Stimulated activated CD4-positive, alpha-beta T cell treated with anti-CD3 and anti-CD28 coated beads, Interleukin-2, amount 100 ng/mL, for 4 hours (primary cell): ENCODE measurements at places on chromosomes 3 and 15.

DNA sequence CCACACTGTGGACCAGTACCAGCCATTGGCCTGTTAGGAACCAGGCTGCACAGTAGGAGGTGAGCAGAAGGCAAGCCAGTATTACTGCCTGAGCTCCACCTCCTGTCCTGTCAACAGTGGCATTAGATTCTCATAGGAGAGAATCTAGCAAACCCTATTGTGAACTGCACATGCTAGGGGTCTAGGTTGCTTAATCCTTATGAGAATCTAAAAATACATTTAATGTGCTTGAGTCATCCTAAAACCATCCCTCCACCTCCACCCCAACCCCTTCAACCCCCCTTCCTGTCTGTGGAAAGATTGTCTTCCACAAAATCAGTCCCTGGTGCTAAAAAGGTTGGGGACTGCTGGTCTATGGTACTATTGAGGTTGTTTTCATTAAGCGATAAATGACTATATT lies 49.3 kb upstream of the KCNAB1 start:
- no peak for DNase-seq

DNA sequence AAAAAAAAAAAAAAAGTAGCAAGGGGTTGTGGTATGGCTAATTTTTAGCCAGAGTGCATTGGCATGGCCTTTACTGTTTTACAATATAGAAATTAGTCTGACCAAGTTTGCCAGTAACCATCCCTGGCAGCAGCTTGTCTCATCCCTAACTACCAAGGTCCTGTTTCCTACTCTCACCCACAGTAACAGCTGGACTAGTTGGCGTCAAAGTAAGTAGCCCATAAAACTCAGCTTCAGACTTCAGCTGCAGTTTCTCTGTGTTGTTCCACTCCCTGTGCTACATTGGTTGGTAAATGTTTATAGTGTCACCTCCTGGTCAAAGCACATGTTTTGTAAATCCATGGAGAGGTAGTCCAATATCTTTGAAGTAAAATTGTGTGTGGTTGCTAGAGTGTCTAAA lies 691.3 kb downstream of the ZPLD1 start:
- DNase-seq, result no peak

GRCh38 chr15:41914411-41914810 lies 20.6 kb upstream of the SPTBN5 start:
- DNase-seq, result no peak

- no peak for DNase-seq
These were observed 235.3 kb upstream of the MME start for GRCh38 chr3:154844863-154845262.

DNA sequence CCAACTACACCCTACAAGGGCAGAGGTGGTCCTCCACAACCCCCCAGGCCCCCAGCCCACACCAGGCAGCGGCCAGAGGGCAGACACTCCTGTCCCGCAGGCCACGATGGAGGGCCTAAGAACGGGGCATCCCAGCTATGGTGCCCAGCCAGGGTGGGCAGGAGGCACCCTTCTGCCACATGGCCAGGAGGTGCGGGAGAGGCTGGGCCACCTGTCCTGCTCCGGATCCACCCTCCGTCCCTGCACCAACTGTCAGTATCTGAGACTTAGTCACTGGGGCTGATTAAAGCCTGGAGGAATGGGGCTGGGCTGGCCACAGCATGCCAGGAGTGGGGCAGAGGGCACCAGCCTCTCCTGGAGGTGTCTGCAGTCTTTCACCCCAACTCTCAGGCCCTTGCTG lies 37.9 kb downstream of the TNK2 start:
- DNase-seq, result no peak

DNA sequence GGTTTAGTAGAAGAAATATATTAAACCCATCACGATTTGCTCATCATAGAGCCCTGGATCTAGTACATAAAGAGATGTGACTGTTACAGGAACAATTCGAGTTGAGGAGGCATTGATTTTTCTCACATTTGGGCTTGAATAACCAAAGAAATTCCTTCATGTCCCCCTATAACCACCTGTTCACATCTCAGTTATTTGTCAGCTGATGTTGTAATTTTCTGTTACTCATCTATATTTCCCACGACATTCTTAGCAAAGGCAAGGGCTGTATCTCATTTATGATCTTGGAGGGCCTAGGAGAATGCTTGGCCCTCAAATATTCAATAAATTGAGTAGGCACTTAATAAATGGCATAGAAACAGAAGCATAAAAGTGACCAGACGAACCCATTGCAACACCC lies 36.4 kb upstream of the GYG1 start:
- DNase-seq, result no peak

DNA sequence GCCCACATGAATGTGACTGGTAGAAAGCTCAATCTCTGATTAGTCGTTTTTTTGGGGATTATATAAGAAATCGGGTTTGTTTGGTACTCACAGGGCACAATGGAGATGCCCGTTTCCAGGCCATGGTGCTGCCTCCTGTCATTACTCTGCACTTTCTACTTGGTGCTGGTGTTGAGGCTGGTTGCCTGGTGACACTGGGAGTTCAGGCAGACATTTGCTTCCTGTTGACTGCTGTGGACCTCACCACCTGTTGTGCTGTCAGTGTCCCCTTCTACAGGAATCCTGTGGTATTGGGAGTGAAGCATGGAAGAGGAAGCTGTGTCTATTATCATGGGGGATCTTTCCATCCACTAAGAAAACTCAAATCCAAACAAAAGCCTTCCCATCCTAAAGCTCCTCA lies 227.2 kb upstream of the TBL1XR1 start:
- no peak for DNase-seq

GRCh38 chr3:138829097-138829496 lies 5.6 kb downstream of the PIK3CB start:
- DNase-seq, result no peak

DNA sequence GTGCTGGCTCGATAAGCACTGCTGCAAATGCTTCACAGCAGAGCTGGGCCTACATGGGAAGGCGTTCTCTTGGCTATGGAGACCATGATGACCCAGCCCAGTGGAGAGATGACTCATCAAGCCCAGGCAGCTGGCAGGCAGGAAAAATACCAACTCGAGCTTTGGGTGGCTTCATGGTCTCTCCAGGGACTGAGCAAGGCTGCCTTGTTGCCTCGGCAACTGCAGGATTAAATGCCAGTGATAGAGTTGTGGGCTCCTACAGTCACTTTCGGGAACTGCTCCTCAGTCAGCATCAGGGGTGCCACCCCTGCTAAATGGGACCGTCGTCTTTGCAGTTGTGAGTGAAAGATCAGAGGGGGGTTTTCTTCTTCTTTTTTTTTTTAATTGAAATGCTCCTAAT lies 54.6 kb upstream of the MYZAP start:
- no peak for DNase-seq

DNA sequence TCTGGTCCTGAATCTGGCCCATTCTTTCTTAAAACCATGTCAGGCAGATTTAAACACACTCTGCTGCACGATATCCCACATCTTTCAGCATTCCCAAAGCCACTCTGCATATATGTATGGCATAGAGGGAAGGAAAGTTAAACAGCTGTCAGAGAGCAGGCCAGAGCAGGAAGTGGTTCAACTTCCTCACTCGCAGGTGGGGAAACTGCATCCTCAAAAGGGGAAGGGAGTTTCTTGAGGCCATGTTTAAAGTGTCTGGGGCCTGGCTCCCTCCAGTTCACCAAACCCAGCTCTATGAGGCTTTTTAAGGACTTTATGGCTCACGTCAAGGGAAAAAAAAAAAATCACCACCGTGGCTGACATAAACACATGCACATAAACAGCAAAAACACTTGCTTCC lies 123.1 kb downstream of the OPA1 start:
- DNase-seq, result no peak

DNA sequence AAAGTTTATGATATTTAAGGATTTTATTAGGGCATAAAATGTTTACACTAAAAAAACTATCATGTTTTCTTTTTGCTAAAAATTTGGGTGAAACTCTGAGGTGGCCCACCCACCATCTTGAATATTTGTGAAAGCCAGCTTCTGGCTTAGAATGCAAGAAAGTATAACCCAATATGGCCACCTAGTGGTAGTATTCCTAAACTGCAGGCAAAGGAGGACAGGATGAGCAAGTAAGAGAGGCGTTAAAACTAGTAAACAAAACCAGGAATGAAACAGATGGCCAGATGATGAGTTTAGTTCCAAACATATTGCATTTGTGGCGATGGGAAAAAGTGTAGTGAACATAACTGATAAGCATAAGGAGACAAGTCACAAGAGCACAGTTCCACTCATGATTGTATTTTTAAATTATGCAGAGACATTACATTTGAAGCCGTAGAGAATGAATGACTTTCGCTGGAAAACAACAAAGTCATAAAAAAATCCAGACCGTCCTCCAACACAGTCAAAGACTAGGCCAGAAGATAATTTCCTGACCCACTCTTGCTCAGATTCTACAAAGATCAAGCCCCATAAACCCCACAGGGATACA lies 103.3 kb upstream of the PRTG start:
- peak; percentile 26 for DNase-seq

DNA sequence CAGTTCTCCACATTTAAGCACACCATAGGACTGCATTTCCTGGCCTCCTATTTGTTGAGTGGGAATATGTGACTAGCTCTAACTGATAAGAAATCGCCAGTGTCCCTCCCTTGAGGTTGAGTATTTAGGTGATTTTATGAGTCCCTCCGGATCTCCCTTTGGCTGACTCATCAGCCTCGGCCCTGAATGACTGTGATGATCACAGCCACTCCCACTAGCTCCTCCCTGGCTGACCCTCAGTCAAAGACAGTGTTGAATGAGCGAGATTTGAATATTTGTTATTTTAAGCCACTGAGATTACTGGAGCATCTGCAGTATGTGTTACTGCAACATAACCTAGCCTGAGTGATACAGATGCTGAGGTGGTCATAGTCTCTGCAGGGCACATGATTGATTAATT lies 515.3 kb downstream of the EPHB1 start:
- no peak for DNase-seq

DNA sequence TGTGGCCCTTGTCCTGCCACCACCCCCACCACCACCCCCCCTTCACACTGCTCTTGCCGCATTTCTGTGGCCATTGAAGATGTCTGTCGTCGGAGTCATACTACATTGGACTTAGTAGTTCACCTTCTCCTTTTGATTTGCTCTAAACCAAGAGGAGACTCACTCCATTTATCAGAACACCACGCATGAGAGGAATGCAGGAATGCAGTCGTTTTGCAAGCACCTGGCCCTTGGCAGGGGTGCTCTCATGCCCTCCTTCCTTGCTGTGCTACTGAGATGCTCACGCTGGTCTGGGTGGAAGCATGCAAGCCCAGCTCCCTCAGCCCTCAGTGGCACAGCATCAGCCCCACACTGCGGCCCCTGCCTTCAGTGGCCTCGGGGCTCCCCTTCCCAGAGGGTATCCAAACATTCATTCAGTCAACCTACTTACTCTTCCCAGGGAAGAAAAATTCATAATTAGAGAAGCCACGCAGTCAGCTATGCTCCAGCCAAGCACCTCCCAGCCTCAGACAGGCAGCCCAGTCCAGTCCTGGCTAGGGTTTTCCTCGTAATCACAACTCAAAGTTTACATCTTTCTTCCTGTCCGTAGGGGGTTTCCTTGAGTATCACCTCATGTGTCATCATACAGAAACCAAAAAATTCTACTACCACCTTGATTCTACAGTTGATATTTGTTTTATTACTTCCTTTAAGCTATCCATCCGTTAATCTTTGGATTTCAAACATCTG lies 520.0 kb downstream of the GABRG3 start:
- no peak for DNase-seq

GRCh38 chr15:70604666-70605315 lies 158.6 kb downstream of the UACA start:
- no peak for DNase-seq

- DNase-seq, result no peak
These were observed 325.1 kb downstream of the SUCLG2 start for GRCh38 chr3:67329358-67329757.

- DNase-seq, result no peak
These were observed 156.2 kb downstream of the CLSTN2 start for GRCh38 chr3:140091143-140091542.

- DNase-seq, result no peak
These were observed 555.8 kb upstream of the ALCAM start for GRCh38 chr3:104810896-104811295.

DNA sequence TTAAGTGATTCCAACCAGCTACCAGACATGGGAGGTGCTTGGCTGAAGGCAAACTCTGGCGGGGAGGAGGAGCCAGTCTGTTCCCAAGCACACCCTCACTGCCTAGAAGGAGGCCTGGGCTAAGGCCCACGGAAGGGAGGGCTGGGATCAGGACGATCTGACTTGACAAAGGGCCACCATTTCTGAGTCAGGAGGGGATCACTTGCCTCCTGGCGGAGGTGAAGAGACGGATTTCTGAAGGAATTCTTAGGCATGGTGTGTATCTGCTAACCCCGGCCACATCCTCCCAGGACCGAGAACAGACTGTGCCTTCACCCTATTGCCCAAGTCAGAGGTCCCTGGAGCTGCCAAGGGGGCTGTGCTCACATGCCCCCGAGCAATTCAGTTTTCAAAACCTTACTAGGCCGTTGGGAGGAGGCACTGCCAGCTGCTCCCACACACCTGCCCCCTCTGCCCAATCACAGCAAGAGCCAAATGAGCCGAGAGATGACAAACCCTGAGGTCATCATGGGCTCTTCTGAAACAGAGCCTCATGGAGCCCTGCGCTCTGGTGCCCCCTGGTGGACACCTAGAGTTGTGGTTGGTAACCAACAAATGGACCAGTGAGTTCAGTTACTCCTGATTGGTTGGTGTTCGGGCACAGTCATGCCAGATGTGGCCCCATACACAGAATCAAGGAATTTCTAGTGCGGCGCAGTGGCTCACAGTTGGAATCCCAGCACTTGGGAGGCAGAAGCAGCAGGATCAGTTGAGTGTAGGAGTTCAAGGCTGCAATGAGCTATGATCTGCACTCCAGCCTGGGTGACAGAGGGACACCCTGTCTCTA lies 6.5 kb upstream of the TNK2 start:
- DNase-seq, result peak; percentile 95

DNA sequence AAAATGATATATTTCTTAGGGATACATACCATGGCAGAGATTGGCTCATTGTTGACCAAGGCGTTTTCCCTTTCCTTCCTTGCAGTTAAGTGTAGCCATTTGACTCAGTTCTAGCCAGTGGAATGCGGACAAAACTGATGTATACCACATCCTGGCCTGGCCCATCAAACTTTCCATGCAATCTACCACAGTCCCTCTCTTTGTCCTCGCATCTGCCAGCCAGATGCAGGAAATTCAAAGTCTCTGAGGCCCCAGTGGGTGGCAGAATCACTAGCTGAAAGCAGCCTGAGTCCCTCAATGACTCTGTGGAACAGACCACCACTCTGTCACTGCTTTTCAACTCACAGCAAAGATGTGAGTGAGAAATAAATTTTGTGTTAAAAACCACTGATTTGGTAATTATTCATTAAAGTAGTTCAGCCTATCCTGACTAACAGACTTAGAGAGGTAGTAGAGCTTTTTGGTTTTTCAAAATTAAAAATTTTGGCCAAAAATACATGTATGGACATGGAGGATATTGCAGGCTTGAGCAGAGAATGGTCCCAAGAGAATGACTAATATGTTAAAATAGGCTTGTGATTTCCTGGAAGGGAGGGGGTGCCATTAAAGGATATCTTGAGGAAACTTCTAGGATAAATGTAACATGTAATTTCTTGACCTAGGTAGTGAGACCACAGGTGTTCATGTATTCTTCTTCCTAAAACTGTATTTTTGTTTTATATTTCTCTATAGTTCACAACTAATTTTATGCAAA lies 10.9 kb downstream of the LRRFIP2 start:
- DNase-seq, result no peak
